Stomach (tissue), 19 donors: ENCODE measurements at places on chromosomes 3 and 15. TPM values are rescaled to one million over a fixed set of nuclear protein-coding genes. Genes with fewer than 3 reads are reported as not detected.

DNA sequence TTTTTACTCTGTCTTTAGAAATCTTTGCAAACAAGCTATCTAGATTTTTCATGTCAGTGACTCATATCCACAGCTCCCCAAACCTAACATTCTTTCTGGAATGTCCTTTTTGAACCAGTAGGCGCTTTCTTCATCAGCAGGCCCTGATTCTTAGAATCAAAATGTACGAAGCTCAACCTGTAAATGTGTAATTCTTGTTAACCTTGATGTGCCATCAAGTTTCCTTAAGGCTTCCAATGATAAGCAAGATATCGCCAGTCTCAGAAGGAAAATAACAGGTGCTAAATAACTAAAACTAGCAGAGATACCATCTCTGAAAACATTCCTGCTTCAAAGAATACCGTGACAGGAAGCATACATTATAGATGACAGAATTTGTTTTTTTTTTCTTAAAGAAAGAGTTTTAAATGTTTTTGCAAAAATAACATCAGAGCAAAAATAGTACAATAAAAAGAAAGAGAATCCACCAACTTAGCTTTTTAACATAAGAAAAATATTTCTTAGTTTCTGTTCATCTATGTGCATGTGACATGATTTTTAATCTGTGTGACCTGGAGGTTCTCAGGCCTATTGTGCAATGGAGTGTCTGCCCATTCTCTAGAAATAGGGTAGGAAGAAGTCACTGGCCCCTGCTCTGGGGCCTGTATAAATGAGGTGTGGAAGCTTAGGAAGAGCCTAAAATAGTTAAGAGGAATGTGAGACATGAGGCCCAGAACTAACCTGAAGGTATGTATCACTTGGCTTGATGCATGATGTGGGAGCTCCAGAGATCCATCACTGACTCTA, 14.7 kb upstream of the SECISBP2L start:
- DNase-seq: no peak

GRCh38 chr3:45084820-45085816, 59.0 kb downstream of the CLEC3B start:
- no peak for DNase-seq

- DNase-seq: no peak
Measured at GRCh38 chr3:68033867-68034266, 379.5 kb upstream of the SUCLG2 start.

- no peak for DNase-seq
Measured at GRCh38 chr15:32677238-32677750, 35.8 kb downstream of the SCG5 start.

GRCh38 chr15:29140475-29141307, 128.9 kb downstream of the NSMCE3 start:
- DNase-seq: no peak

DNA sequence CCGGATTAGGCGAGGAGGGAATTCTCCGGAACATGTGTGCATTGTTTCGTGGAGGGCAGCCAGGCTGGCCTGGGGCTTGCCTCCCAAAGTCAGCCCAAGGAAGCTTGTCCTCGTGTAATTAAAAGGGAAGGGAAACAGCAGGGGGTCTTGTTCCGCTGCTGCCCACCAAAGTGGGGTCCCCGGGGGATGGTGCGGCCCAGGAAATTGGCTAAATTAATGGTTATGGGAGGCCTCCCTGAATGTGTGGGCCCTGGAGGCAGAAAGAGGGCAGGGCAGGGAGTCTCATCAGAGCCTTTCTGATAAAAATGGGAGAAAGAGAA, 118.1 kb downstream of the OPA1 start:
- DNase-seq: no peak

GRCh38 chr3:177201700-177202397, 4.6 kb upstream of the TBL1XR1 start:
- no peak for DNase-seq

BRK1 gene
- total RNA-seq: 130 TPM

CCDC71 gene
- 6.7 TPM for total RNA-seq

INKA1 gene
- total RNA-seq: 2.3 TPM

MNS1 gene
- not detected for total RNA-seq

BFSP2 gene
- not detected for total RNA-seq

PDIA5 gene
- 68.8 TPM for total RNA-seq
